ENCODE measurements at places on chromosomes 7 and 10.

GRCh38 chr10:74306227-74306982 is 155.4 kb downstream of the ADK start:
- DNase-seq: no peak

- DNase-seq: no peak
These were observed 238.1 kb downstream of the ZNF248 start for GRCh38 chr10:37619336-37619735.

DNA sequence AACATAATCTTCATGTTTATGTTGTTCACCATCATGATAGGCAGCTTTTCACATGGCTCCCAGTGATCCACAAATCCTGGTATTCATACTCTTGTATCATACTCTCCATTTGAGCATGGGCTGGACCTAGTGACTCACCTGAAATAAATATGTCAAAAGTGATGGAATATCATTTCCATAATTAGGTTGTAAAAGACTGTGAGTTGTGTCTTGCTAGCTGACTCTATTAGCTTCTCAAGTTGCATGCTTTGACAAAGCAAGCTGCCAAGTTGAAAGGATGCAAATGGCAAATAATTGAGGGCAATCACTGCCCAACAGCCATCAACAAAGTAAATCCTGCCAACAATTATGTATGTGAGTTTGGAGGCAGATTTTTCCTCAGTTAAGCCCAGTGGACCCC is 300.4 kb downstream of the AHR start:
- no peak for DNase-seq

DNA sequence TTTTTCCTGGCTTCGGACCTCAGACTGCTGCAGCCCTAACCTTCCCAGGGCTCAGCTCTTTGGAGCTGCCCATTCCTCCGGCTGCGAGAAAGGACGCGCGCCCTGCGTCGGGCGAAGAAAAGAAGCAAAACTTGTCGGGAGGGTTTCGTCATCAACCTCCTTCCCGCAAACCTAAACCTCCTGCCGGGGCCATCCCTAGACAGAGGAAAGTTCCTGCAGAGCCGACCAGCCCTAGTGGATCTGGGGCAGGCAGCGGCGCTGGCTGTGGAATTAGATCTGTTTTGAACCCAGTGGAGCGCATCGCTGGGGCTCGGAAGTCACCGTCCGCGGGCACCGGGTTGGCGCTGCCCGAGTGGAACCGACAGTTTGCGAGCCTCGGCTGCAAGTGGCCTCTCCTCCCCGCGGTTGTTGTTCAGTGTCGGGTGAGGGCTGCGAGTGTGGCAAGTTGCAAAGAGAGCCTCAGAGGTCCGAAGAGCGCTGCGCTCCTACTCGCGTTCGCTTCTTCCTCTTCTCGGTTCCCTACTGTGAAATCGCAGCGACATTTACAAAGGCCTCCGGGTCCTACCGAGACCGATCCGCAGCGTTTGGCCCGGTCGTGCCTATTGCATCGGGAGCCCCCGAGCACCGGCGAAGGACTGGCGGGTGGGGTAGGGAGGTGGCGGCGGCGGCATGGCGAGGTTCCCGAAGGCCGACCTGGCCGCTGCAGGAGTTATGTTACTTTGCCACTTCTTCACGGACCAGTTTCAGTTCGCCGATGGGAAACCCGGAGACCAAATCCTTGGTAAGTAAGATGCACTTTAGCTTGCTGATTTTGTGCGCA is at the start of gene PLXDC2:
Gene PLXDC2, plus strand, starts transcription at position 22 of the 820 bp plus-strand sequence.
- no peak for DNase-seq

- DNase-seq: no peak
These were observed 23.1 kb upstream of the BMPER start for GRCh38 chr7:33882040-33882837.

DNA sequence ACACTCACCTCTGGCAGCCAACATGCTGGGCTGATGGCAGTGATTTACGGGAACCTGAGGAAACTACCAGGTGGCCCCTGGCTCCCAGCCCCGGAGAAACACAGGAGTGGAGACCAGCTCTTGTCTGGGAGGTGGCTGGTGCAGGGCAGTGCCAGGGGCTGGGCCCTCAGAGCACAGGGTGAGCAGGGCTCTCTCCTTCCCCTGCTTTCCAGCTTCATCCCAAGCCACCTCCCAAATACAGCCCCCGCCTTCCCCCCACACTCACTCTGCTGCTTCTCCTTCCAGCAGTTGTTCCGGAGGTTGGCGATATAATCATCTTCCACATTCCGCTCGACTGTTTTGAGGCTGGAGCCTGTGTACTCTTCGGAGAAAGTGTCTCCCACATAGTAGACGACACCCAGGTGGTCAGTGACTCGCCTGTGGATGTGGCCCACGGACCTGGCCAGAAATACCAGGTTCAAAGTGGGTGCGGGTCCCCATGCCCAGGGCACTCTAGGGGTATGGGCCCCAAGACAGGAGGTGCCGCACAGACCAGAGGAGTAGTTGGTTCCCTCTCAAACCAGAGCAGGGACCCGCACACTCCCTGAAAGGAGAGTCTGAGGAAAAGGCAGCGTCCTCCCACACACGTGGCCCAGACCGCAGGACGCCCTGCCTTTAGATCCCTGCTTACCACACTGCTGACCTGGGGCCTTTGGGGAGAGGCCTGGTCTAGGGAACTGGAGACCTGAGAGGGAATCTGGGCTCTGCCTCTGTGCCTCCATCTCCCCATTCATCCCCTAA is 18.3 kb downstream of the DNAJB12 start:
- DNase-seq: no peak

DNA sequence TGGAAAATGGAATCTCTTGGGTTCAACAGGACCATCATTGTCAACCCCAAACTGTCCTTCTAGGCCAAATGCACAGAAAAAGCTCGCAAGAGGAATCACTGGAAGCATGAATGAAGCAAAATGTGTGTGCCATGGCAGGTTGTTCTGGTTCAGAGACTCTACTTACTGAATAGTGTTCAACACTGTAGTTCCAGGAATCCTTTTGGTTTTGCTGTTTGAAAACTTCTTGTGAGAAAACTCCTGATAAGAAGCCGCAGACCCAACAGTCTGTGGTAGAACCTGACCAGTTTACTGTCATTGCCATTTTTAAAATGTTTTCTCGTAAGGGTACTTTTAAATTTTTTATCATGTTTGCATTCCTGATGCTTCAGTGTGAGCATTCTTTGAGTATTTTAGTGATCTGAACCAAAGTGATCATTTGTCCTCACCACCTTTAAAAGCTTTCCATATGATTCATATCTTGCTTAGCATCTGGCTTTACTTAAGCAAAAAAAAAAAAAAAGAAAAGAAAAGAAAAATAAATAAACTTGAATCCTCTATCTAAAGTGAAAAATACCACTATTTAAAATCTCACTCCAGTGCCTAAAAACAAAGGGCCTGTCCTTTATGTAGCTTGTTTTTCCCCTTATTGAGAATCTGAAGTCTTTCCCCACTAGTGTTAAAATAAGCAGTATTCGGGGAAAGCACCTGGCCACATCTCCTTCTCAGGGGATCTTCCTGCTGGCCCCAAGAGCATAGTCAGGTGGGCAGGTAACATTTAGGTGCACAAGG is 92.4 kb downstream of the WNT2 start:
- DNase-seq: no peak

GRCh38 chr7:151744656-151745638 is 132.0 kb downstream of the PRKAG2 start:
- no peak for DNase-seq

DNA sequence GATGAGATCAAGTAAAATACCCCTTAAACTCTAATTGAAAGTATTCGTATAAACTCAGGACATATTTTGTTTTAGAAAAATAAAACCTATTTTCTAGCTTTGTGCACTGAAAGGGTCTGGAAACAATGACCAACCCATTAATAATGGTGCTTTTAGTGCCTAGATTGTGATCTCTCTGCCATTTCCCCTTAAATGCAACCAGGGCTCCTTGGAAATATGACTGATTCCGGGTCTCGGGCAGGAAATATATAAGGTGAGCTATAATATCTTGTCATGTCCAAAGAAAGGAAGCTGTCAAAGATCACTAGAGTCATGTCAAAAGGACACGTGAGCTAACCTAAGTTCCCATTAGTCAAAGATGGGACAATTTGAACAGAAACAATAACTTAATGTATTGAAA is 12.4 kb upstream of the ADAM12 start:
- DNase-seq: no peak

Data from NCI-H187 treated with DMSO at 0.1 percent for 48 hours (cell line).